ENCODE measurements at places on chromosomes 4 and X. TPM values are rescaled to one million over a fixed set of nuclear protein-coding genes. Genes with fewer than 3 reads are reported as not detected.

The IL2RG gene
- total RNA-seq, result 389 TPM

- H3K27ac ChIP-seq, result no peak overlapping the region
- no peak overlapping the region for H3K4me3 ChIP-seq
- no peaks in the 10 kb centered on the region for H3K4me1 ChIP-seq
- H3K36me3 ChIP-seq, result no peaks in the 10 kb centered on the region
- DNase-seq, result no peak
Measured at GRCh38 chrX:9127986-9128385, 94.1 kb upstream of the FAM9B start.

DNA sequence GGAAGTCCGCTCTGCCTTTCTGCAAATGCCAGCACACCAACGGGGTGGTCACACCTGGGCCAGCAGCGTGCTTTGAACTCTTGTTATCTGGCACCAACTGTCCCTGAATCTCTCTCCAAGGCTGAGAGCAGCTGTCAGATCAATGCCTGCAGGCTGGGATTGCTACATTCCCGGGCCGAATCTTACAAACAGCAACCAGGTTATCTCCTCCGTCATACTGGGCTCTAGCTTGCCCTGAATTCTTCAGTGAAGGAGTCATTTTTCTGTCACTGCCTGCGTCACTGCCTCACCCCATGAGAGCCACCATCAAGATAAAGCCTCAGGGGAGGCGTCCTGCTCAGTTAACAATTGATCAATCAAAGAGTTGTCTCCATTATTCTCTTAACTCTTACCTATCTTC is 329.4 kb upstream of the PPARGC1A start:
- H3K36me3 ChIP-seq, result no peaks in the 10 kb centered on the region
- H3K4me3 ChIP-seq, result no peak overlapping the region
- no peaks in the 10 kb centered on the region for H3K4me1 ChIP-seq
- no peak for DNase-seq
- no peaks in the 10 kb centered on the region for H3K27me3 ChIP-seq

GRCh38 chr4:128358231-128358912 is 70.8 kb upstream of the PGRMC2 start:
- no peak overlapping the region for H3K27ac ChIP-seq
- H3K4me1 ChIP-seq, result no peaks in the 10 kb centered on the region
- H3K36me3 ChIP-seq, result no peaks in the 10 kb centered on the region
- no peaks in the 10 kb centered on the region for H3K27me3 ChIP-seq
- H3K4me3 ChIP-seq, result no peak overlapping the region
- no peak for DNase-seq

GRCh38 chr4:152660526-152660925 is 19.3 kb downstream of the TMEM154 start:
- H3K27ac ChIP-seq, result no peak overlapping the region
- peaks cover 53% of the 10 kb centered on the region for H3K36me3 ChIP-seq
- H3K4me3 ChIP-seq, result no peak overlapping the region
- peaks cover 25% of the 10 kb centered on the region for H3K4me1 ChIP-seq

The RAI2 gene
- total RNA-seq, result not detected

The P2RY8 gene
- total RNA-seq, result 87.6 TPM

- no peak overlapping the region for H3K27ac ChIP-seq
- no peaks in the 10 kb centered on the region for H3K36me3 ChIP-seq
- no peak overlapping the region for H3K4me3 ChIP-seq
- H3K4me1 ChIP-seq, result no peaks in the 10 kb centered on the region
Measured at GRCh38 chr4:57351731-57352130, 241.5 kb upstream of the IGFBP7 start.

DNA sequence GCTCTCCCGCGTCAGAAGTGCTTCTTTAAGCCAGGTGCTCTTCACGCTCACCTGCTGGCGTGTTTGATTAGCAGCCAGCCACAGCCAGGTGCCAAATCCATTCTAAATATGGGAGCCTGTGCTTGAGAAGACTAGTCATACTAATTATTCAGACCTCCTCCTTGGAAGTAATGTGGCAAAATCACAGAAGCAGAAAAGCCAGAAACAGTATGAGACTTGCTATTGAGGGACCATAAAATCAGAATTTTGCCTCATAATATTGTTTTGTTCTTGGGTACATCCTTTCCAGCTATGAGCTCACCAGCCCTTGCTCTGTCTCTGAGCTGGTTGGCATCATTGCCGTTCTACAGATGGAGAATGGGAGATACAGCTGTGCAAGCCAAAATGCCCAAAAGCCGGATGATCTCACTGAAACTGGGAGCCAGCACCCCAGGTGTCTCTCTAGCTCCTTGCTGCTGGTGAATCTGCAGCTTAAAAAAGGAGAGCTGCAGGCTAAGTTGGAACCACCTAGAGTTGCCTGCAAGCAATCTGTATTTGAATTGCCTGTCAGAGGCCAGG is 205.4 kb downstream of the SHROOM3 start:
- DNase-seq, result no peak
- peaks cover 21% of the 10 kb centered on the region for H3K27me3 ChIP-seq
- no peak overlapping the region for H3K4me3 ChIP-seq
- H3K36me3 ChIP-seq, result no peaks in the 10 kb centered on the region

DNA sequence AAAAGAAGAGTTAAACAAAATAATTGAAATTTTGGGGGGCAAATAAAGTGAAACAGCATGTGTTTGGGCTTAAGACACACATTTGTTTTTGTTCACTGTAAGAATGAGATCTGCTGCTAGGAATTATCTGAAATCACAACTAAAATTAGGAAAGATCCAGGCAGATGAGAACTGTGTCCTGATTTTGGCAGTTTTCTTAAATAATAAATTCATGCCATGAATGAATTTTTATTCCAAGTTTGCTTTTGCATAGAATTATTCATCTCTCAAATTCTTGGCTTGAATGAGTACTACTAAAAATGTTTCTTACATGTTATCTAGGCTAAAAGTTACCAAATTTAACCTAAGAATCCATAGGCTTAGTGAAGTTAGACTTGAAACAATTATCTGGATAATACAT is 321.7 kb downstream of the ANK2 start:
- no peaks in the 10 kb centered on the region for H3K27me3 ChIP-seq
- no peak overlapping the region for H3K4me3 ChIP-seq
- H3K4me1 ChIP-seq, result no peaks in the 10 kb centered on the region
- H3K27ac ChIP-seq, result no peak overlapping the region

DNA sequence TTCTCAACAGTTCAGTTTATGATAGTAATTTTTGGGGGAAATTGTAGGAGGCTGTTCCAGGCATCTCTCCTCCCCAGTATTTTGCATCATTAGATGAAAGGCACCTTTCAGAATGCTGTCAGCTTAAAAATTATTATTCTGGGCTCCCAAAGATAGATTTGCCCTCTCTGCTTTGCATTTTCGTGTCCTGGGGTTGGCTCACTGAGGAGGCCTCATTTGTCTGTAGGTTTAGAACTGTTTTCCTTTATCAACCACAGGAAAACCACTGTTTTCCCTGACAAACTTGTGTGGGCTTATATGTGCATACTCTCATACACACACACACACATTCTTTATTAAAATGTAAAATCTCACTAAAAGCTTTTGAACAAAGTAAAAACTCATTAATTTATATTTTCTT is 197.2 kb upstream of the VCX3A start:
- no peak for DNase-seq
- H3K27ac ChIP-seq, result no peak overlapping the region
- H3K27me3 ChIP-seq, result no peaks in the 10 kb centered on the region
- H3K4me3 ChIP-seq, result no peak overlapping the region

The CDKL5 gene
- total RNA-seq, result 2.2 TPM

The ADGRL3 gene
- not detected for total RNA-seq

All from activated naive CD8-positive, alpha-beta T cell treated with anti-CD3 and anti-CD28 coated beads, Interleukin-2, amount 10 ng/mL, durations not matched to agents 7 days and 5 days (primary cell).